ENCODE measurements at places on chromosomes 6 and 20.

DNA sequence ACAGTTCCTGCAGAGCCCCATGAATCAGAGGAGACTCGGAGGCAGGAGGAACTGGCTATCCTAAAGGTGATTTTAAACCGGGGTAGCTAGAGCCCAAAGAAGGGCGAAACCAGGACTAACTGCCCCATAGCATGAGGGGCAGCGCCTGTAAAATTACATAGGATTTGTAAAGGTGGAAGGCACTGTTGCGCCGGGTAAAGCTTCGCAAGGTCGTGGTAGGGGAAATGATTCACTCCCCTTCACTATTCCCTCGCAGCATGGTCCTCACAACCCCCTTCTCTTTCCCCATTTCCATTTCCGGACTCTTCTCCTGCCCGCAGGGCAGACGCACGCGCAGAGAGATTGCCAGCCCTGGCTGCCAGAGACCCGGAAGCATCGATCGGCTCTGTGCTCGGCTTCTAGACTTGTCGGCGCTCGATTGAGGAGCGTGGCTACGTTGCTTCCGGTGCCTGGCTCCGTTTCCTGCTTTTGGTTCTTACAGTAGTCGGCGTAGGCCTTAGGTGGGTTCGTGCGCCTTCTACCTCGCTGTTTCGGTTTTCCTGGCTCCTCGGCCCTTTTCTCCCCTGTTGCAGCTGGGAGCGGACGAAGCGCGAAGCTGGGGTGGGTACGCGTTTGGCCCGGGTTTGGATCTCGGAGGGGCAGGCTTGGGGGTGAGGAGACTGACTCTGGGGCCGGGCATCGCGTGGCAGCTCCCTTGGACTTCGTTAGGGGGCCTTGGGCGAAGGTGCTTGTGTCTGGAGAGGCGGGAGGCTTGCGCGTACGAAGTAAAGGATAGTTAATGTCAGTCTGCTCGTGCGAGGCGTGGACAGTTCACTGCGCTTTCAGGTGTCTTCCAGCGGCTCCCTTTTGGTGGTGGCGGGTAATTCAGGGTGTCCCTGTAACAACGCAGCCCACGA lies at the start of gene SNRPB2:
Gene SNRPB2 (plus strand): TSS at position 462 of the 896 bp plus-strand sequence. CDS start 1,677 bp downstream, outside the sequence.
- peak; percentile 96 for DNase-seq

GRCh38 chr6:140063021-140063399 lies 688.6 kb upstream of the CITED2 start:
- DNase-seq = no peak

GRCh38 chr6:87742106-87742505 lies 40.1 kb upstream of the AKIRIN2 start:
- DNase-seq = no peak

DNA sequence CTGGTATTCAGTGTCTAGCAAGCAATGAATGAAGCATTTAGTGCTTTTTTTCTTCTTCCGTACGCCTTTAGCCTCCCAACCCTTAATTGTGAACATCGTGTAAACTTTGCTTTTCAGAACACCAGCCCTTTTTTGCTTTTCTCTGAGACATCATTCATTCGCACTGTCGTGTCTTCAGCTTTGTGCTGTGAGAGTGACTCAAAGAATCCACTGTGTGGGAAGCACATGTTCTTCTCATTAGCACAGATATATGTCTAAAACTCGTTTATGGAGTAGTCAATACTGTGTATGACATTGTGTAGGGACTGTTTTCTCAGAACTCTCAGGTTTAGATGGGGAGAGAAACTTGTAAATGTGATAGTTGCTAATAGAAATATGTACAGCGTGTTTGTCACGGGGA lies 279.1 kb downstream of the FARS2 start:
- DNase-seq = no peak

- DNase-seq = no peak
Observed at GRCh38 chr6:18161431-18161830, 6.2 kb downstream of the KDM1B start.

DNA sequence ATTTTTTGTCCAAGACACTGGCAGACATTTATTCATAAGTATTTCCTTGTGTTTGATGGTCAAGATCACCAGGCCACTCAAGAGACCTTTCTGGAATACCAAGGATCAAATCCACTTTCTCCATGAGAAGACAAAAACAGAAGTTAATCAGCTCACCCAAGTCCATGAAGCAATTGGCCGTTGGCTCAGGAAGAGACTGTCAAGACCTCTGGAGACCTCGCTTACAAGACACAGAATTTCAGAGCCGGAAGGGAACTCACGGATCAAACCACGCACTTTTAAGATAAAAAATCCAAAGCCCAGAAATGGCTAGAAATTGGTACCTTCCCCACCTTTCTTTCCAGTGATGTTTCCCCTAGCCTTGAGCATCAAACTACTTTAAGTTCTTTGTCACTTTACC lies 3.3 kb downstream of the TRERF1 start:
- DNase-seq = no peak

- no peak for DNase-seq
Observed at GRCh38 chr6:2962004-2962403, 9.4 kb downstream of the SERPINB6 start.

DNA sequence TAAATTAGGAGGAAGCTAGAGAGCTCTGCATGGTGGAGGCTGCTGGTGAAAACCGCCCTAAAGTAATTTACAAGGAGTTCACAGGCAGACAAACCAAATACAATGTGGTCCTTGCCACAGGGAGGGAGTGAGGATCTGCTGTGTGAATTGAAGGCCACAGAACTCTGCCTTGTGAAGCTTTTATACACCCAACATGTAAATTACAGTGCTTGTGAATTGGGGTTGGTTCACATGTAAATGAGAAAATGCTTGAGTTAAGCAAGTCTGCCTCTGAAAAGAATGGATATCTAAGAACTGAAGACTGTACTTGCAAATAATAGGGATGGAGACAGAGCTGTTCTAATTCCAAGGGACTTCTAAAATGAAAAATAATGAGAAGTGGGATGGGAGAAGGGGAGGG lies 194.2 kb downstream of the SLC35F1 start:
- no peak for DNase-seq

- DNase-seq = no peak
Observed at GRCh38 chr6:154438882-154439415, 71.5 kb downstream of the CNKSR3 start.

GRCh38 chr6:36720251-36721141 lies 22.9 kb downstream of the RAB44 start:
- peak; percentile 64 for DNase-seq
